Fibroblast of skin of left quadriceps (primary cell): ENCODE measurements at places on chromosomes 3 and 15.

DNA sequence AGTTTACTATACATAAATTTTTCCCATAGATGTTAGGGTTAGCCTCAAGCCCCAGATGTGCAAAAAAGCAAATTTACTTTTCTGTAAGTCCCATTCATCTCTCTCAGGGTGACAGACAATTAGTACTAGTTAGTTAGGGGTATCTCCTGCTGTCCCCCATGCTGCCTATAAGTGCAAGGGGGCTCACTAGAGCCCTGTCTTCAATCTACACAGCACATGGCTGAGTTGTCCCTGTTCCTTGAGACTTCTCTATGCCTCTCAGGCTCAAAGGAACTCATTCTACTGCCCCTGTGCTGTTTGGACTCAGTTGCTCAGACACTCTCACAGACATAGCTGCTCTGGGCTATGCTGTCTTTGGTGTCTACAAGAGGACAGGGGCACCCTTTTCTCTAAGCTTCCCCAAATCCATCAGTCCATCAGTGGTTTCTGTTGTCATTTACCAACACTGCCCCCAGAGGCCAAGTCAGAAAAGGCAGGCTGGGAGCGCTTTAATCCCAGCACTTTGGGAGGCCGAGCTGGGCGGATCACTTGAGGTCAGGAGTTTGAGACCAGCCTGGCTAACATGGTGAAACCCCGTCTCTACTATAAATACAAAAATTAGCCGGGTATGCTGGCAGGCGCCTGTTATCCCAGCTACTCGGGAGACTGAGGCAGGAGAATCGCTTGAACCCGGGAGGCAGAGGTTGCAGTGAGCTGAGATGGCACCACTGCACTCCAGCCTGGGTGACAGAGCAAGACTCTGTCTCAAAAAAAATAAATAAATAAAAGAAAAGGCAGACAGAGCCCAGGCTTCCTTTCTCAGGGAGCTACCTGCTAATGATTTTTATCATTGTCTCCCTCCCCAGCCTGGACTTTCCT, 31.4 kb upstream of the PRTG start:
- DNase-seq, result no peak

- no peak for DNase-seq
Observed at GRCh38 chr15:46344115-46344724, 709.4 kb downstream of the SQOR start.

- no peak for DNase-seq
Observed at GRCh38 chr3:81650187-81650586, 111.3 kb downstream of the GBE1 start.

DNA sequence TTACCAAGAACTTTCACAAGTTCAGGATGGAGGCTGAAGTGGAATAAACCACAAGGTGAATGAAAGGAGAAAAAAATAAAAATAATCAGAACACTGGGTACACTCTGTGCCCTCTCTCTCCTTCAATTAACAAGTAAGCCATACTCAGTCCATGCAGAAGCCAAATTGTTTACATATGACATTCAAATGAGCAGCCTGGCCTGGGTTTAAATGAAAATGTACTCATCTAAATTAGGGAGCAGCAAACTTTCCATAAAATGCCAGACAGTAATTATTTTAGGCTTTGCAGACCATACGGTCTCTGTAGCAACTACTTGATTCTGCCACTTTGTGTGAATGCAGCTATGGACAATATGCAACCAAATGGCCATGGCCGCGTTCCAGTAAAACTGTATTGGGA, 376.6 kb downstream of the MAGI1 start:
- no peak for DNase-seq

DNA sequence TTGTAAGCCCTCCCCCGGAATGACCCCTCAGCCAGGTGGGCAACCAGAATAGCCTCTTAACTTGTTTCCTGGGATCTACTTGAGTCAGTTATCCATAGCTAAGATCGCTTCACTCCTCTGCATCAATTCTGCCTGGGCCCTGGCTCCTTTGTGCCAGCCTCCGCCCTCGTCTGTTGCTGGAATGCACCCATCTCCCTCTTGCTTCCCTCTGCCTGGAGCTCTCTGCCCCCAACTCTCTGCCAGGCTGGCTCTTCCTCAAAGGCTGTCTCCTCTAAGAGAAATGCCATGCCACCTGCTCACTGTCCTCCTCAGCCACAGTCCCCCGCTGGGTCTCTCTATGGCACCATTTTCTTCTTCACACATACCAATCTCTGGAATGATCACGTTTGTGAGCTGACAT, 240.8 kb downstream of the ADAMTS17 start:
- no peak for DNase-seq

- DNase-seq, result no peak
Observed at GRCh38 chr3:127690823-127691452, 18.2 kb downstream of the ABTB1 start.

- DNase-seq, result no peak
Observed at GRCh38 chr3:113200351-113200750, 11.0 kb upstream of the BOC start.

- no peak for DNase-seq
Observed at GRCh38 chr15:72110355-72110754, 7.6 kb downstream of the MYO9A start.

DNA sequence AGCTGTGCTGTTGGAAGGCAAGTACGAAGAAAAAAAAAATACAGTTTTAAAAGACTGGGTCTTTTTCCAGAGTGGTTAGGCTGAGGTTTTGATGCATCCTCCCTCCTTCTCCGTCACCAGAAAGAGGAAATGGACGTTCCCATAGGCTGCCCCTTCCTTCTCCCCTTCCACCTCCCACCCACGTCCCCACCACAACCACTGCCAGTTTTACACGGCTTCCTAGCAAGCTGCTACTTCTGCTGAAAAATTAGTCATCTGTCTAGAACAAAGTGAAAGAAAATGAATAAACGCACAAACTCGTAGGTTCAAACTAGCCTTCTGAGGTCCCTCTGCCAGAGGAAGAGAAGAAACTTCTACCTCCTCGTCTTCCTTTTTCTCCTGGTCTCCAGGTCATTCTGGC, 71.6 kb upstream of the RPL35A start:
- no peak for DNase-seq

- DNase-seq, result no peak
Observed at GRCh38 chr15:80533790-80534333, 129.7 kb downstream of the ARNT2 start.

GRCh38 chr15:26772154-26773066, at the start of gene GABRB3:
TSS of gene GABRB3 (minus strand) at chr15:26773066.
- no peak for DNase-seq

GRCh38 chr15:65824031-65824743, 32.1 kb upstream of the DENND4A start:
- peak; percentile 36 for DNase-seq

DNA sequence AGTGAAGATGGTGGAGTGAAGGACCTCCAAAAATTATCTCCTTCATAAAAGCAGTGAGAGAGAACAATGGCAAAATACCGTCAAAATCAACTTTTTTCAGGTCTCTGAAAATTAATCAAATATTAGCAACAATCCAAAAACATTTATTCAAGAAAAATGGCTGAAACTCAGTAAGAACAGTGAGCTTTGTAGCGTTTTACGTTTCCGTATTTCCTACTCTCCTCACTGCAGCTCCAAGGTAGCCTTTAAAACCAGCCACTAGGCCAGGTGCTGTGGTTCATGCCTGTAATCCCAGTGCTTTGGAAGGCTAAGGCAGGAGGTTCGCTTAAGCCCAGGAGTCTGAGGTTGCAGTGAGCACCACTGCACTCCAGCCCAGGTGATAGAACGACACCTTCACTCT, 38.5 kb downstream of the ATP10A start:
- DNase-seq, result no peak

DNA sequence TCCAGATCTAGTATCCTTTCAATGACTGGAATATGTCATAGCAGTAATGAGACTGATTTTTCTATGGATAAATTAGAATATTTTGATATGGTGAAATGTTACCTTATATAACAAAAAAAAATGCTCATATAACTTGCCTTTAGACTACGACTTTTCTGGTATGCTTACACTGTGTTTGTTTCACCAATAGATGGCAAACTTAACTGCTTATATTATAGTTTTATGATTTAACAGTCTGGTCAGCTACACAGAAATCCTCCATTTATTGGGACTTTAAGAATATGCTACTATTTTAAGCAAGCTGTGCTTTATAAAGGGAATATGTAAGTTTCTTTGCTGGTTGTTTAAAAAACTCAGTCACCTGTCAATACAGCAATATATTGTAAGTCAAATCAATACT, 205.6 kb downstream of the VGLL3 start:
- DNase-seq, result peak; percentile 50

DNA sequence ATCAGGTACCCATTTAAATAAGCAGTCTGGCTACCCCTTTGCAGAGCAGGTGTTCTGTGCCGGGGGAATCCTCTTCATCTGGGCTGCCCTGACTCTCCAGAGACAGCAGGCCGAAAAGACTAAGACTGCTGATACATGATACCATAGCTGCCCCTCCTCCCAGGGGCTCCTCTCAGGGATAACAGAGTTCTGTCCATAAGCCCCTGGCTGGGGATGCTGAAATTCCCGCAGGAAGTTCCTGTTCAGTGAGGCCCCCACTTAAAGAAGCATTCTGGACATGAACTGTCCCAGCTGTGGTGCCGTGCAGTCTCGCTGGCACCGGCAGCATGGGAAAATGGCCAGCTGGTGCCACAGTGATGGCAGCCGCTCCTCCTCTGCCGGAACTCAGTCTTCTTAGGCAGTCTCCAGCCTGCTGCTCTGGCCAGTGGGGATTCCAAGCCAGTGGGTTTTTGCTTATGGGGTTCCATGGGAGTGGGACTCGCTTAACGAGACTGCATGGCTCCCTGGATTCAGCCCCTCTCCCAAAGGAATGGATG, 1026.2 kb downstream of the NAALADL2 start:
- DNase-seq, result no peak

- DNase-seq, result no peak
Observed at GRCh38 chr3:197791892-197792647, 1.0 kb downstream of the LRCH3 start.

- no peak for DNase-seq
Observed at GRCh38 chr3:52789746-52790040, 4.9 kb upstream of the ITIH3 start.

DNA sequence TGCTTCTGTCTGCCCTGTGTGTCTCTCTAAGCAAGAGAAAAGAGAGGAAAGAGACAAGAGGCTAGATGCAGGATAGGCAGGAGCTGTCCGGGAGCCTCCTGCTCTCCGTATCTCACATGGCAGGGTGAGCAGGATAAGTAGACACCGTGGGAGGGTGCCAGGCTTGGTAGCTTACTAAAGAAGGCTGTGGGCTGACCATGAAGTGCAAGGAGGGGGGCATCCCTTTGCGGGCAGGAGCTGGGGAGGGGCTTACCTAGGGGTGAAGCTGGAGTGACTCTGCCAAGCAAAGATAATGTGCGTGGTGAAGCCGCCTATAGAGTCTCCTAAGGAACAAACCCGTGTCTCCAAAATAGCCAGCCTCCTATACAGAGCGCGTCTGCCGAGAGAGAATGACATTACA, 33.7 kb upstream of the TMC3 start:
- no peak for DNase-seq
